Activated CD8-positive, alpha-beta memory T cell treated with anti-CD3 and anti-CD28 coated beads for 1 hour (primary cell): ENCODE measurements at places on chromosomes 3 and 15.

- DNase-seq: no peak
Observed at GRCh38 chr3:134798681-134799311, 3.7 kb downstream of the EPHB1 start.

DNA sequence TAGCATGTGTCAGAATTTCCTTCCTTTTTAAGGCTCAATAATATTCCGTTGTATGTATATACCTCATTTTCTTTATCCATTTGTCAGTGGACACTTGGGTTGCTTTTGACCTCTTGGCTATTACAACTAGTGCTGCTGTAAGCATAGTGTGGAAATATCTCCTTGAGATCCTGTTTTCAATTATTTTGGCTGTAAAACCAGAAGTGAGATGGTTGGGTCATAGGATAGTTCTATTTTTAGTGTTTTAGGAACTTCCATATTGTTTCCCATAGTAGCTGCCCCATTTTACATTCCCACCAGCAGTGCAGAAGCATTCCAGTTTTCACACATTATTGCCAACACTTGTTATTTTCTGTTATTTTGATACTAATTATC is 70.4 kb upstream of the C15orf39 start:
- DNase-seq: no peak

GRCh38 chr15:52006702-52007340 is 12.2 kb upstream of the MAPK6 start:
- DNase-seq: no peak

GRCh38 chr15:38707802-38708671 is 143.4 kb upstream of the RASGRP1 start:
- DNase-seq: no peak

GRCh38 chr15:99476413-99477222 is 89.2 kb upstream of the MEF2A start:
- no peak for DNase-seq

DNA sequence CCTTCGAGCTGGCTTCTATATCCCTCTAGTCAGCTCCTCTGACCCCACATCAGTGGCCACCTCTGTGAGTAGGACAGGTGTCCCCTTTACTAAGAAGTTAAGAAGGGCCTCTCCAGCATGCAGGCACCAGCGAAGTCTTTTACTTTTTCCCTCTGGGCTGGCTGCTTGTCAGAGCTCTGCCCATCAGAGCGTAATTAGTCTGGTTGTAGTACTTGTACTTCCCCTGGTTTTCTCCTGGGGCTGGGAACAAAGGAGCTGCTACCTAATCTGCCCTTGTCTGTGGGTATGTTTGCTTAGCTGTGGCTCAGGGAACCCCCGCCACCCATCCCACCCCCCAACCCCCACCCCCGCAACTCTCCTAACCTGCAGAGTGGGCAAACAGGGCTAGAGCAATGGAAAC is 27.4 kb upstream of the ALPK3 start:
- no peak for DNase-seq

GRCh38 chr15:88621789-88622604 is 857 bp downstream of the AEN start:
- no peak for DNase-seq

DNA sequence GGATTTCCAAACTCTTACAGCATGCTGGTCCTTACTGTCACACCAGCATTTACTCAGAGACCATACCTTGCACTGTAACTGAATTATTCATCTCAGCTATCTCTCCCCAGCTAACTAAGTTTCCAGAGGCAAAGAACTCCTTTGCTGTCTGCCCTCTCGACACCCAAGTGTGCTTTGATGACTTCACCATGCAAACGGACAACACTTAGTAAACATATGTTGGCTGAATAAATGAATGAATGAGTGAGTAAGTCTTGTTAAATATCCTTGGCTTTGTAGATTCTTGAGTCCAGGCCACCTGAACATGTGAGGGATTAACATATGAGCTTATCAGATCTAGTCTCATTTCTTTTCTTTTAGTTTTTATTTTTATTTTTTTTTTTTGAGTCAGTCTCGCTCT is 138.2 kb downstream of the PLD1 start:
- DNase-seq: no peak

GRCh38 chr15:71443538-71443937 is 328.3 kb downstream of the THSD4 start:
- DNase-seq: no peak

- no peak for DNase-seq
Observed at GRCh38 chr3:187850258-187850921, 105.1 kb upstream of the BCL6 start.

GRCh38 chr3:102034639-102035451 is 185.5 kb downstream of the NFKBIZ start:
- DNase-seq: no peak

DNA sequence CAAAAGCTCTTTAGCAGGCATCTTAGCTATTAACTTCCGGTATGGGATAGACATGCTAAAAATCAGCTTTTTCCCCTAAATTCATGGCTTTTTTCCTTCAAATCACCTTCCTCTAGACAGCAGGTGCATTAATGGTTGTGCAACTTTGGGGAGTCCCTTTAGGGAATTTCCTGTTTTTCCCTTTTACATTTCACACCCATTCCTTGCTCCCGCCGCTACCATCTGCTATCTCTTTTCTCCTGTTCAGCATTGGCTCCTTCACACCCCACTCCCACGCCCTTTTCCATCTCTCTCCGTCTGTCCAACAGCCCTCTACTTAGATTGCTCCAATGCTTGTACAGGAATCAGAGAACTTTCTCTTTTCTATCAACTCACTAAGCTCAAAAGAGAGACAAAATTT is 43.4 kb downstream of the FEZF2 start:
- no peak for DNase-seq

DNA sequence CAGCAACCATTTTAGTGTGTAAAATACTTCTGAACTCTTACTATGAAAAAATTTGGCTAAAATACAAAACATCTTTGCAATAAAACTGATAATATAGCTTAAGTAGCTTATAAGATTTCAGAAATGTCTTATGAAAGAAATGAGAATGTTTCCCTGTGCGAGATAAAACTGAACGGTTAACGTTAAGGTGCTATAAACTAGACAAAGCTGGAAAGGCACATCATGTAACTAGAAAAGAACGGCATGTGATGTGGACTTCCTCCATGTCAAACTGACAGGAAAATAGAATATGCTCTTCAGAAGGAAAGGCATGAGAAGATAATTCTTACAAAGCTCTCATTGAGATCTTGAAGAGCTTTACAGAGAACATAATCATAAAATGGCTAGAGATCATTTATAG is 36.5 kb downstream of the NCK1 start:
- DNase-seq: no peak

DNA sequence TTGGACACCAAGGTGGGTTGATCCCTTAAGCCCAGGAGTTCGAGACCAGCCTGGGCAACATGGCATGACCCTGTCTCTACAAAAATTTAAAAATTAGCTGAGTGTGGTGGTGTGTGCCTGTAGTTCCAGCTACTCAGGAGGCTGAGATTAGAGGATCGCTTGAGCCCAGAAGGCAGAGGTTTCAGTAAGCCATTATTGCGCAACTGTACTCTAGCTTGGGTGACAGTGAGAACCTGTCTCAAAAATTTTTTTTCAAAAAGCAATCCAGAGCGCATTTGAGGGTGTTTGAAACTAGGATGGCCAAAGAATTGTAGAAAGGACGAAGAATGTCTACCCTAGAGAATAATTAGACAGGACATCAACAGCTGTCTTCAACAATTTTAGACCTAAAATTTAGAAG is 103.4 kb downstream of the STAC start:
- DNase-seq: no peak

DNA sequence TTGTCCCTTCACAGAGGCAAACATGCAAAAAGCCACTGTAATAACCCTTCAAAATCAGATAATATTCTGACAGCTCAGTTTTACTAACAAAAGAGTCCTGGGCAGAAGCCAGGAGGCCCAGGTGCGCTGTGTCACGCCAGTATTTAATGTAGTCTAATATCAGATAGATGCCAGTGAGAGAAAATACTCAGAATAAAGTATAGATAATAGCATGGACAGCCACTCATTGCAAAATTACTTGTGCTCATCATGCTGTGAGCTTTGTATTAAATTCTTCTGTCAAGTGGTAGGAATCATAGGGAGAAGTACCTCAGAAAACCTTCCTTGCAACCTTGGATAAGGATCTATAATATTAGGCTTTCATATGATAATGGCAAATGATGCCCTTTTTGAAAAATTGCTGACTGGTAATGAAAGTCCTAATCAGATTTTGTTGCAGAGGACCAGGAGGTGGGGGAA is 1154.3 kb downstream of the ROBO1 start:
- no peak for DNase-seq

DNA sequence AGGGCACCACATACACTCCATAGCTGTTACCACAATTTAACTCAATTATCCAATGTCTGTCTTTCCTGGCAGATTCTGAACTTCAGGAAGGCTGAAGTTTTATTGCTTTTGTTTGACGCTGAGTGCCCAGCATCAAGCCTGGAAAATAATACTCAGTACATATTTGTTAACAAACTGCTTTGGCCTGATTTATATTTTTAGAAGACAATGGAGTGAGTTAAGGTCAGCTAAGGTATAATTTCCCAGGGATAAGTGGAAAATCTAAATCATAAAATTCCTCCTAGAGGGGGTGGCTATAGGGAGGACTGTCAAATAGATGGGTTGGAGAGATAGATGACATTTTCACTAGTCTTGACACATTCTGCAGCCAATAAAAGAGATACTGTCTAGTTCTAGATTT is 659.4 kb upstream of the ADAMTS9 start:
- no peak for DNase-seq

DNA sequence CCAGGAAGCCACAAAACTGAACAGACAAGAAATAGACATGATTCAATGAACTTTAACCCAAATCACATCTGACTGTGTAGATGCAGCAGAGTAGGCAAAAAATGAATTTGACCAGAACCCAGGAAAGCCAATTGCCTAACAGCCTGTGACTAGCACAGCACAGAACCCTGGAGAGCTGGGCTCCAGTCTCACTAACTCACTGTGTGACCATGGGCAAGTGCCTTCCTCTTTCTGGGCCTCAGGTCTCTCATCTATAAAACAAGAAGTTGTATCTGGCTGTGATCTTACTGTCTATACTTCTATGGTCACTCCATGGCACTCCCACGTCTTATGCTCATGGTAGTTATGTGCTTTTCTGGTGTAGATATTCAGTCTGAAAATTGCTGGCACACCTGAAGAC is 48.1 kb upstream of the USP3 start:
- no peak for DNase-seq

GRCh38 chr15:65289261-65289854 is 2.7 kb upstream of the PARP16 start:
- DNase-seq: no peak

- no peak for DNase-seq
Observed at GRCh38 chr3:101261506-101261905, 58.9 kb downstream of the IMPG2 start.

DNA sequence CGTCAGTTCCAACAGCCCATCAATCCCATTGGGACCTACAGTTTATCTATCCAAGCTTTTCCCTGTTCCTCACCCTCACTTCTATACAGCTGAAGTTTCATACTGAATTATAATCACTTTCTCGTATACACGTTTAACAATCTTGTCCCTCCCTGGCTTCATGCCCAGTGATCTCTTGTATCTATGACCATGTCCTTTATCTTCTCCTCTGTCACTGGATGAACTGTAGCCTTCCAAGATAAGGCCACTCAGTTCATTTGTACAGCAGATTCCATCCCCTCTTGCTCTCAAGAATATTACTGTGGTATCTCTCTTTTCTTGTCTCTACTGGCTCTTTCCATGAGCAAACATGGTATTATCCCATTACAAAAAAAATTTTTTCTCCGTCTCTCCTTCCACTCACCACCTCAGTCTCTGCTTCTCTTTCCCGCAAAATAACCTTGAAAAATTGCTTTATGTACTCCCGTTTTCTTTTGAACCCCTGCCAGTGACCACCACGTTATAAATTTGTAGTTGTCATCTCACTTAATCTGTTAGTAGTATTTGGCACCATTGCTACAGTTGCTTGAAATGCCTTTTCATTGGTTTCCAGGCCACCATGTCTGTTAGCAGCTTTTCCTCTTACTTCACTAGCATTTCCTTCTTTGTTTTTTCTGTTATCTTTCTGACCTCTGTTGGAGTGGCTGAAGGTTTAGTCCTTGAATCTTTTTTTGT is 9.4 kb downstream of the CTNNB1 start:
- DNase-seq: no peak

- no peak for DNase-seq
Observed at GRCh38 chr3:112822064-112823055, 24.3 kb downstream of the CD200R1L start.

DNA sequence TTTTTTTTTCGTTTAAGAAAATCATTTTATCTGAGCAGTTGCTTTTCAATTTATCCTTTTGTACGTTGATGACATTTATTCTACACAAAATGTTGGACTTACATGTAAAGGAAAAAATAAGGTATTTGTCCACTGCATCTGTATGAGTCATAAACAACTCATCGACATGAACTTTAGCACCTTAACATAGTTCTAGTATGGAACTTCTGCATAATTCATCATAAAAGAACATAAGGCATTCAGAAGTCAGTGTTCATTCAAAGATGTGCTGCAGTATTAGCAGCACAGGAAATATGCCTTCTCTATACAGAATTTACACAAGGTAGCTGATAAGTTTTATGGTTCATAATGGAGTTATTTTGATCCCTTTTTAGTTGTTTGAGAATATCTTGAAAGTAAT is 801.6 kb downstream of the CADM2 start:
- no peak for DNase-seq

GRCh38 chr3:89287902-89288508 is 180.6 kb downstream of the EPHA3 start:
- no peak for DNase-seq

DNA sequence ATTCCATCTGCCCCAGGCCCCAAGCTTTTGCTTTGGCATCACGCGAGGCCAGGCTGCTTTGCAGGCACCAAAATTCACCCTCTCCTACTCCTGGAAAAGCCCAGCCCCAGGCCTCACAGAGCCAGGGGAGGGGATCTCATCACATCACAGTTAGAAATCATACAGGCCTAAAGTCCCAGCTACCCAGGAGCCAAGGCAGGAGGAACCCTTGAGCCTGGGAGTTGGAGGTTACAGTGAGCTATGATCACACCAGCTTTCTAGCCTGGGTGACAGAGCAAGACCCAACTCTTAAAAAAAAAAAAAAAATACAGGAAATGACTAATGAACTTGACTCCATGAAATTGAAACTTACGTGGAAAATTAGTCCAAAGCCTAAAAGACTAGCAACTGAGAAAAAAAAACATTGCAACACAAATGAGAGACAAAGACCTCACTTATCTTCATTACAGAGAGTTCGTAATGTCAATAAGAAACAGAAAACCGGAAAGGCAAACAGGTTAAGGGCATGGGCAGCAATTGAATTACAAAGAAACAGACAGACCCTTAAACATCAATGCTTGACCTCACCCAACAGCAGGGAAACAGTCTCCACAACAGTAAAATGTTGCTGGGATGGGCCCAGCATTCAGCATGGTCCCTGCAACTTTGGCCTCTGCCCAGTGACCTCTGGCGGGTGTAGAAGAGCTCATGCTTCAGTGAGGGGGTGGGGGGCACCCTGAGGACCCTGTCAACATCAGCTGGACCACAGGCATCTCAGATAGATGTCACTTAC is 151.5 kb downstream of the LRRK1 start:
- no peak for DNase-seq

DNA sequence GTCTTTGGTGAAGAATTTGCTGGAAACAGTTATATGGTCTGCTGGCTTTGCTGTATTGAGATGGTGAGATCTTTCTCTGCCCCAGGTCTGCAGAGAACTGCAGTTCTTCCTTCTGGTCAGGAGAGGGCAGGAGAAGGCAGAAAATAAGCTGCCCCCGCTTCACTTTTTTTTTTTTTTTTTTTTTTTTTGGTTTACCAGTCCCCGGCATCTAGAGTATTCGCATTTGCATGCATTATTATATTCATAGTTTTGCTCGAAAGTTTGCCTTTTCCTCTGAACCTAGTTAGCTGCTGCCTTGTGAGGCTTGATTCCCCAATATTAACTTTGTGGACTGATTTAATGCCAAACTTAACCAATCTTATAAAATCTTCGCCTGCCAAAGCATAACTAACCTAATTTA is 10.6 kb upstream of the PARL start:
- no peak for DNase-seq
